Activated T-cell treated with anti-CD3 and anti-CD28 coated beads for 1 hour (primary cell): ENCODE measurements at places on chromosomes 13 and 19.
A peak's percentile ranks its signal among the peaks of the same experiment; 100 is the strongest.

DNA sequence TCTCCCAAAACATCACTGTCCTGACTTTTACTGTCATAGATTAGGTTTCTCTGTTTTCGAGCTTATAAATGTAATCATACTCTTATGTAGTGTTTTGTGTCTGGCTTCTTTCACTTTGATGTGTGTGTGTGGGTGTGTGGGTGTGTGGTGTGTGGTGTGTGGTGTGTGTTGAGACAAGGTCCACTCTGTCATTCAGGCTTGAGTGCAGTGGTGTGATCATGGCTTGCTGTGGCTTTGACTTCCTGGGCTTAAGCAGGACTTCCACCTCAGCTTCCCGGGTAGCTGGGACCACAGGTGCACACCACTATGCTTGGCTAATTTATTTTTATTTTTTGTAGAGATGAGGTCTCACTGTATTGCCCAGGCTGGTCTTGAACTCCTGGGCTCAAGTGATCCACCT is 59.6 kb downstream of the PDS5B start:
- DNase-seq = no peak

DNA sequence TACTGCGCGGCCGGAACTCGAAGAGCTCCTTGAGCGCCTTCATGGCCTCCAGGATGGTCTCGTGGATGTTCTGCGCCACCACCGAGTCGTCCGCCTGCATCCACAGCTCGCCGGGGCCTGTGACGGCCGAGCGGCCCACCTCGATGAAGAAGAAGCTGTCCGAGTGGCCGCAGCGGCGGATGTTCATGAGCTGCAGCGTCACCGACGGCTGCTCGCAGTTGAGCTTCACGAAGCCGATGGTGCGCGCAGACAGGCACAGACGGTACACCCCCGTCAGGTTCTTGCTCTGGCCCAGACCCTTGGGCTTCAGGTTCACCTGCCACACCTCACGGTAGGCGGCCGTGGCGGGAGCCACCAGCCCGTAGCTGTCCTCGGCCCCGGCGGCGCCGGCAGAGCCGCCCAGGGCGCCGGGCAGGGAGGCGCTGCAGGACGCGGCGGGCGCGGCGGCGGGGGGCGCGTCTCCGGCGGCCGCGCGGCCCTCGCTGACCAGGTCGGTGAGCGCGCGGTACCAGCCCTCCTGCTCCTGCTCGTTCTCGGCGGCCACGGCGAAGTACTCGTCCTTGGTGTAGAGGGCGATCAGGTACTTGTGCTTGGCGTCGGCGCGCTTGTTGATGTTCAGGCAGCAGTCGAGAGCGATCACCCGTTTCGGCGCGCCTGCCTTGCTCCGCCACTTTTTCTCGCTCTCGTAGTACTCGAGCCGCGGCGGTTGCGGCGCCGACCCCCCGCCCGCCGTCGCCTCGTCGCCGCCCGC is 1.1 kb downstream of the IRS2 start:
- peak; percentile 33 for DNase-seq

- no peak for DNase-seq
These were observed 8.0 kb downstream of the CYP4F8 start for GRCh38 chr19:15622991-15623390.

GRCh38 chr13:113660066-113660465 is 2.1 kb upstream of the ATP4B start:
- no peak for DNase-seq

- DNase-seq = no peak
These were observed 358.9 kb downstream of the ITGBL1 start for GRCh38 chr13:101811284-101811839.

DNA sequence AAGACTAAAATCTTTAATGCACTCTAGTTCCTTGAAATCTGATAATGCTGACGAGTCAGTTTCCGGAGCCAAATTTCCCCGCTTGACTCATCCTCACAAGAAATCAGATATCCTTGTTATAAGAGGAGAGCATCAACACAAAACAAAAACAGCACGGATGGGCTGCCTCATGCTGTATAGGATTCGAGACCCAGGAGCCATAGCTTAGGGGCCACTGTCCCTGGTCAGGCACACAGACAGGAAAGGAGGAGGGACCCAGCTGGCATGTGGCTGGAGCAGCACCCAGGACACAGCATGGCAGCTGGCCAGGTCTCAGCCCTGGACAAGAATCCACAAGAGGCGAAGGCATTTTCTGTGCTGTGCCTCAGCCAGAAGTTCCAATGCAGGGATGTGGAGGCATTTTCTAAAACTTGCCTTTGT is 110.2 kb upstream of the SPATA13 start:
- no peak for DNase-seq

DNA sequence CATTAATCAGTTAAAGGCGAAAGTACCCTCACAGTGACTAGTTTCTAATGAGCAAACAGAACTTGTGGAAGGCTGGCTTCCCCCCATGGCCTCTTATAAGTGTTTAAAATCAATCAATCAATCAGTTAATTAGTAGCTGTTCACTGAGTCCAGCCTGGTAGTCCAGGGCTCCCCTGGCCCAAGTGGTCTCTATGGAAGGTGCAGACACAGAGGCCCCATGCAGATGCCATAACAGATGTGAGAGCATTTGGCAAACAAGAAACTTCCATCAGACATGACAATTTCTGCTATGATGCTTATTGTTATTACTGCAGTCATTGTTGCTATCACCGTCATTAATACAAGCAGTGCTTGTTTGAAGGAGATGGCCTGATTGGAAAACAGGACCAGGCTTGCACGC is 179.0 kb upstream of the TSHZ3 start:
- no peak for DNase-seq

DNA sequence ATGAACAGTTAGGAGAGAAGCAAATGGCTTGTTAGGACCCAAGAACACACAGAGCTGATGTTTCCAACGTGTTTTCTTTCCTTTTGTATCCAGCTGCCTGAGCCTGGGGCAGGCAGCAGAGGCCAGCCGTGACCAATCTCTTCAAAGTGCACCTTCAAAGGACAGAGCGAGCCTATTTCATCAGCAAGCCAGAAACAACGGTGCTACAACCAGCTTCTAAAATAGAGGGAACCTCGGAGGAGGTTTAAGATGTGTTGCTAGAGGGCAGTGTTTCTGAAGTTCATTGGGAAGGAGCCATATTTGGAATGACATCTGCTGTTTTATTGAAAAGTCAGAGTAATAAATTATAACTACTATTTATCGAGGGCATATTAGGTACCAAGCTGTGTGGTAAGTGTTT is 56.2 kb upstream of the RFC3 start:
- no peak for DNase-seq

GRCh38 chr19:42153672-42154433 is 21.6 kb upstream of the POU2F2 start:
- no peak for DNase-seq

- no peak for DNase-seq
These were observed 77.5 kb downstream of the SERP2 start for GRCh38 chr13:44451126-44451525.

GRCh38 chr19:11346104-11346940 is at the start of the genes CCDC159 and TMEM205:
Gene CCDC159, plus strand, starts transcription at chr19:11346519. Its CDS starts 88 bp downstream, at chr19:11346607.
Gene TMEM205, minus strand, starts transcription at chr19:11346268. Its CDS starts 649 bp downstream, at chr19:11345619.
- DNase-seq = peak; percentile 95

GRCh38 chr19:4449022-4449638 is 8.5 kb downstream of the UBXN6 start:
- no peak for DNase-seq

DNA sequence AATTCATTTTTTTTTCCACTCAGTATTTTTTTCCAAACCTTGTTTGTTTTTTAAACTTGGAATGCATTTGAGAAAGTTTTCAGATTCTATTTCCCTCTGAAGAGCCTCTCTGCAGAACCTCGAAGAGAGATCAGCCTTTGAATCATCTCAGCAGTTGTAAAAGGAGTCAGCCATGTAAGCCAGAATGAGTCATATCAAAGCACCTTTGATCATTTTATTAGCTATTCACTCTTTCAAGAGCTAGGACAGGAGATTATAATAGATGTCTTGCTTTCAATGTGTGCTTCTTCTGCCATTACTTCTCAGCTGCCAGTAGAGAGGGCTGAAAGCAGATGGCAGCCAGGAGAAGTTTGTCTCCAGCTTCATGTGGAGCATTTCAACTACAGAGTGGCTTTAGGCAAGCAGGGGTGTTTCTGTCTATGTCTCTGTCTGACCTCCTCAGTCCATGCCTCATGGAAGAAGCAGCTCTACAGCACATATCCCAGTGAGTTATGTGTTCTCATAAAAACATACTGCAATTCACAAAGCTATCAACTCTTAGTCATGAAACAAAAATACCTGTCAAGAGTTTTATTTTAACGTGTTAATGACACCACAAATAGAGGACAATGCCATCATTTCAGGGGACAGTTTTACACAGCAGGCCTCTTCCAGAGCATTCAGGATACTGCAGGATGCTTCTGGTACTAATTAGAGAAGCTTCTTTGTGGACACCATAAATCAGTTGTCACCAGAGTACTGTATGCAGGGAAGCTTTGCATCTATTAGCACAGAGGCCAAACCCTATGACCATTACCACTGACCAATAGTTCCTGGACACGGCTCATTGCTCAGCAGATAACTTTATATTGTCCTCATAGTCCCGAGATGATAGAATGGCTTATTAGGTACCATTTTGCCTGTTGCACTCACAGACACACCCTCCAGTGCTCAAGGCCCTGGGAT is 94.3 kb downstream of the NHLRC3 start:
- no peak for DNase-seq

DNA sequence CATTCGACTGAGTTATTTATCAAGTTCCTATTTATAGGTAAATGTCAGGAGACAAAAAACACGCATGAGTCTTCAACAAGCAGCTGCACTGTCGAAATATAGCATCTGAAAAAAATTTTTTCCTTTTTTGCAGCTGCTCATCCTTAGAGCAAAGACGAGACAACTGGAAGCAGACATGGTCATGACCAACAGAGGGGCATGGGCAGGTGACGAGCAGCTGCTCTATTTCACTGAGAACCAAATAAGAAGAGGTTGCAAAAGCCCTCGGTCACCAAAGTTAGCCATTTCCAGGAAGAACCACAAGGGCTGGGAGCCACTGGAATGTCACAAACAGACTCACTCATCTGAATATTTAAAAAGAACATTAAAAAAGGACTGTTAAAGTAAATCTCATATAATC is 22.2 kb downstream of the SOHLH2 start:
- DNase-seq = no peak

GRCh38 chr13:46578590-46578975 is 25.6 kb downstream of the LRCH1 start:
- DNase-seq = no peak

DNA sequence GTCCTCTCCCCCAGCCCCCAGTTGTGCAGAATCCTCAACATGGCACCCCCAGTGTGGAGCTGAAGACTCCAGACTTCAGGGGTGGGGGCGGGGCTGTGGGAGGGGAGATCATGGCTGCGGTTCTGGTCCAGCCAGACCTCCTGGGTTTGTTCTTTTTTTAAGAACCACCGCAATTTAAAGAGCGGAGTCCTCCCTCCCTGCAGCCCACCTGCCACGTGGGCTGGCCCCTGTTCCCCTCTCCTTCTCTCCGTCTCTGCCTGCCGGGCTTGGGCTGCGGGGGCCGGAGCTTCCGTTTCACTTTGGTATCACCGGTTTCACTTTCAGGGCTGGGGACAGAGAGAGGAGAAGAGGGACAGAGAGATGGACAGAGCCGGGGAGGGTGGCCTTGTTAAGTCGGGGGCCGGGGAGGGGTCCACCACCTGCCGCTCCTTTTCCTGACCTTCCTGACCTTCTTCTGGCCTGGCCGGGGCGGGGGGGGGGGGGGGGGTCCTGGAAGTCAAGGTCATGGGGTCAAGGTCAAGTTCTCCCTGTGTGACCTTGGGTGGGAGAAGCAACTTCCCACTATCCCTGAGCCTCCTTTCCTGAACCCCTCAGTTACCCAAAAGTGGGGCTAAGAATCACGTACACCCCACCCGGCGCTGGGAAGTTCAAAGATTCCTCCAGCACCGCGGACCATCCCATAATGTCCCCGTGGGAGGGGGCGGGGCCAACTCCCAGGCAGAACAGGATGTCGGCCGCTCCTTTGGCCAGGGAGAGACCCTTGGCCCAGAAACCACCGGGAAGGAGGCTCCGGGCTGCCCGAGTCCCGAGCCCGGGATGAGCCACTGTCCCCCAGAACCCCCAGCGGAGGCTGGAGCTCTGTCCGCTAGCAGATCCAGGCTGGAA is 11.3 kb upstream of the ZBTB7A start:
- peak; percentile 43 for DNase-seq

- DNase-seq = no peak
These were observed 6.7 kb downstream of the NANOS3 start for GRCh38 chr19:13883516-13884064.

- no peak for DNase-seq
These were observed 203.5 kb upstream of the HTR2A start for GRCh38 chr13:47100214-47100853.

- peak; percentile 5 for DNase-seq
These were observed 99.4 kb upstream of the SERP2 start for GRCh38 chr13:44273991-44274770.
